Motor neuron (in vitro differentiated cells): ENCODE measurements at places on chromosomes 5 and 9. TPM values are rescaled to one million over a fixed set of nuclear protein-coding genes. Genes with fewer than 3 reads are reported as not detected.

Gene UGT3A2
- total RNA-seq = 0.27 and 0.29 TPM in 2 replicates

Gene PLAC8L1
- total RNA-seq = 0.38 and 1.1 TPM in 2 replicates

Gene IFNW1
- 0.09 and 0.13 TPM in 2 replicates for total RNA-seq

Gene SEMA4D
- total RNA-seq = 15.3 and 25.8 TPM in 2 replicates

Gene SKP1
- total RNA-seq = 424 and 429 TPM in 2 replicates

Gene FGF18
- total RNA-seq = 0.99 and 2.1 TPM in 2 replicates

Gene ANKRD34B
- 0.11 TPM in 1 of 2 replicates, not detected in the other for total RNA-seq

Gene TAF11L5
- 0.97 TPM in 1 of 2 replicates, not detected in the other for total RNA-seq

Gene KCNMB1
- 0.17 and 0.18 TPM in 2 replicates for total RNA-seq

Gene PCDHB2
- 6.8 and 10.5 TPM in 2 replicates for total RNA-seq

Gene TRAF1
- total RNA-seq = 0.89 and 1.00 TPM in 2 replicates

Gene PPIC
- 4.3 TPM in 2 replicates for total RNA-seq

Gene PAPPA
- total RNA-seq = 4.3 and 7.0 TPM in 2 replicates

Gene GLDC
- total RNA-seq = 1.1 and 1.2 TPM in 2 replicates

Gene DNAJC21
- 34.2 and 35.5 TPM in 2 replicates for total RNA-seq

Gene MSMP
- total RNA-seq = not detected in 2 replicates

Gene SOHLH1
- total RNA-seq = 0.14 and 0.24 TPM in 2 replicates

Gene DIRAS2
- total RNA-seq = 41.6 and 60.5 TPM in 2 replicates

Gene KCNT1
- 0.33 and 0.46 TPM in 2 replicates for total RNA-seq

Gene AIF1L
- 24.2 and 24.5 TPM in 2 replicates for total RNA-seq

Gene HCN1
- total RNA-seq = 0.82 and 0.88 TPM in 2 replicates

Gene SLCO6A1
- not detected in 2 replicates for total RNA-seq

Gene CDC20B
- total RNA-seq = 0.15 and 0.17 TPM in 2 replicates
